Cortex of kidney (tissue), 1 donor: ENCODE measurements at places on chromosomes 4 and X.

DNA sequence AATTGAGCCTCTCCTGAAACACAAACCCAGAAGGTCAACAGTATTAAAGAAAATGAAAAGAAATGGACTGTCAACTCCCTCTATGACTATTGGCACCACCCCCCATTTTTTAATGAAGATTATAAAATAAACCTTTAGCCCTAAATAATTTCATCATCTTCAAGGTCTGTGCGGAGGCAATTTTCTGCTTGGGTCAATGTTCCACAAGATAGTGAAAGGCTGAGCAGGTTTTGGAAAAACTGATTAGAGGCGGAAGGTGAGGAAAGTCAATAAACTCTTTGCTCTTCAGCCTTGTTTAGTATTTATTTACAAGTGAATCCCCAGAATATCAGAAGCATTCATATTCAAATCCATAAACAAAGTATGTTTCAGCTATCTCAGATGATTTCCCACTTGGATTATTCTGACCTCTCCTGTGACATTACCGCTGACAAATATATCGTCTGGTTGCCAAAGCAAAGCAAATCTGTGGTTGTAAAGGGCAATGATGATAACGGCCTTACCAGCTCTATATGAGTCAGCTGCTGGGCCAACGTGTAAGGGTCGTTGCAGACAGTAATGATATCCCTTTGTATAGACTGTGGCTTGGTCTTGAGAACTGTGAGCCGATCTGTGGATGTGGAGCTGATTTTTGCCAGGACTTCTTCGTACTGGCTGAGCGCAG is 24.0 kb downstream of the RASGEF1B start:
- DNase-seq: no peak

- no peak for DNase-seq
Measured at GRCh38 chr4:107255596-107255995, 219.5 kb upstream of the DKK2 start.

- no peak for DNase-seq
Measured at GRCh38 chr4:70849291-70849690, 9.6 kb upstream of the GRSF1 start.

DNA sequence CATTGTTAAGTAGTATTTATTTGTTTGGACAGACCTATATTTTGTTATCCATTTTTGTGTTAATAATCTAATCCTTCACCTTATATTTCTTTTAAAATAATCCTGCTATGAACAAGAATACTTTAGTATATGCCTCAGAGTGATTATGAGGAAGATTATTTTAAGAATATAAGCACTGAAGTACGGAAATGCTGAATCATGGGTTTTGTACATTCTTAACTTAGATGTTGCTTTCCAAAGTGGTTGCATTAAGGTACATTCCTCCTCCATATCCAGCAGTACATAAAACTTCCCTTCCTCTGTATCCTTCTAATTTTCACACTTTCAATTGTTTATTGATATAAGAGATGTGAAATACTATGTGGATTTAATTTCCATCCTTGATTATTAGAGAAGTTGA is 491.4 kb upstream of the GRID2 start:
- no peak for DNase-seq

DNA sequence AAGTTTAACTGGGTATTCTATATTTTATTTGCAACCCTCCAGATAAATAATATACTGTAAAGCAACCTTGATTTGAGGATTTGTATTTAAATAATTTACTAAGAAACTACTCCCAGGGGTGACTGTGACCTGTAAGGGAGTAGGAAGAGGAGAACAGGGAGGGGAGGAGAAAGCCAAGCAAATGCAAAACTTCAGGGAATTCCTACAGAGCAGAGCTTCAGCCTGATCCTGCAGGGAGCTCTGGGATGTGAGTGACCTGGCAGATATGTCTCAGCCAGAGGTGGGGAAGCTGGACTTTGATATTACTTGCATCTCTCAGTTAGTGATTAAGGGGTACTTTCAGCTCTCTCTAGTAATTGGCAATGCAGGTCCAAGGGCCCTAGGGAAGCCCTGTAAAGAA is 302.0 kb downstream of the FRMPD4 start:
- DNase-seq: no peak

DNA sequence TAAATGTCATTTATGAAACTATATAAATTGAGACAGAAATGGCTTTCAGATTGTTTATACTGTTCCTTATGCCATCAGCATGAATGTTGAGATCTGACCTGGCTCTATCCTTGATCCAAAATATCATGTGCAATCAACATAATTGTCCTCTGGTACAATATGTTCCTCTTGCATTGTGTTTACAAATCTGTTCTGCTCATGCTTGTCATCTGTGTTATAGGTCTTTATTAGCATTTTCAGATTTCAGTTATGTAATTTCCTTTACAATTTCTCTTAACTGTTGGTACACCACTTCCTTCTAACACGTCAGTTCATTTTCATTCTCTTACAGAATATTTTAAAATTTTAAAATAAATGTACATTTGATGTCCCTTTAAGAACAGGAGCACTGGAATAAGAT is 1.6 kb downstream of the HPGD start:
- no peak for DNase-seq

DNA sequence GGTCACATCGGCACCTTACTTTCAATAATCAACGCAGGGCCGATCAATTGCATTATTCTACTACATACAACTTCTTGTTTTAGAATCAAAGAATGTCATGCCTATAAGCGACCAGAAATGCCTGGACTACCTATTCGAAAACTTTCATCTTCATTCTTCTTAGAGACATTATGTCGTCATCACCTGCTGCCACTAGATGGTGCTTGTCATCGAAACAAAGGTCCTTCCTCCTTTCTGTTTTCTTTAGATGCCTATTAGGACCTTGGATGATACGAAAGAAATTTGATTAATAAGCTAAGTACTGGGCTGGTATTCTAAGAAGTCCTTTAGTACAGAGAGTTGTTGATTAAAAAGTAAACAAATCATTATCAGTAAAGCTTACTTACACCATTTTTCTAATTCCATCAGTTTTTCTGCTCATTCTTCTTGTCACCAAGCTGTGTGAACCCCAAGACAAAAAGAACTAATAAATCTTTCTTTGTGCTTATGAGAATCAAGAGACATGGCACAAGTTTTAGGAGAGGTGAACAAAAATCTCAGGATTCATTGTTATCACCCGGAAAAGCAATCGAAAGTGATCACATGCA is 154.5 kb upstream of the SLC4A4 start:
- DNase-seq: no peak

DNA sequence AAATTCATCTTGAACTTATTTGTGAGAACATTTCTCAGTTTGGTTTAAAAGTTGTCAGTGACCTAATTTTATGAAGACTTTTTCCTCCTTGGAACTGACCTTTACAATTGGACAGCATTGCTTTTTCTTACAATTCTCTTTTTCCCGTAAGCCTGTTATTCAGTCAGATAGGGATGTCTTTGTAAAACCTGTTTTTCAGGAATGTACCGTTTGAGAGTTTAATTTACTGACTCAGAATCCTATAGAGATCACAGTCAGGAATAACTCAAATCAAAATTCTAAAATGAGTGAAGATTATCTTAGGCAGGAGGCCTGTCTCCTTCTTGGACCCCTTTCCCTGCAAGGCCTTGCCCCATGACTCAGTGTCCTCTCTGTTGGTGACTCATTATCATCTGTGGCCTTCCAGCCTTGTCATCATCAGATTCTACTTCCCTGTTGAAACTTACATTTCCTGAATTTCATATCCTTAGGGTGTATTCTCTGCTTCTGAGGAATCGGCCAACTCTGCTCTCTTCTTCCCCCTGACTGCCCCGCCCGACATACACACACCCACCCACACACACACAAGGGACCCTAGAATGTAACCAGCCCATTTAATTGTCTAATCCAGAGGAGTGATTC is 99.8 kb downstream of the ARHGAP10 start:
- DNase-seq: no peak

DNA sequence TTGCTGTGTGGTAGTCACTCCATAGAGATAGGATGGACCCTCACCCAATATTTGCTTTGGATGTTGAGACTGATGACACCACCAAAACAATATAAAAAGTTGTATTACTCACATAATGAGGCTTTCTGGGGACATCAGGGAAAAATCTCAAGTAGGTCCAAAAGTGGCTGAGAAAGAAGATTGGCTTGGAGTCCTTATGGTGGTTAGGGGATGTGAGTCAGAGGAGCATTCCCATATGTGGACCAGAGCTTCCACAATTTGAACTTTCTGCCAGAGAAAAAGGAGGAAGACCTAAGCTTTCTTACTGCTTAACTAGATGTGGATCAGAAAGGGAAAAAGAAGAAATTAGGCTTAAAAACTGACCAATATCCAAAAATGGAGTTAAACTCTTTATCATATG is 460.5 kb downstream of the SH3BGRL start:
- no peak for DNase-seq

DNA sequence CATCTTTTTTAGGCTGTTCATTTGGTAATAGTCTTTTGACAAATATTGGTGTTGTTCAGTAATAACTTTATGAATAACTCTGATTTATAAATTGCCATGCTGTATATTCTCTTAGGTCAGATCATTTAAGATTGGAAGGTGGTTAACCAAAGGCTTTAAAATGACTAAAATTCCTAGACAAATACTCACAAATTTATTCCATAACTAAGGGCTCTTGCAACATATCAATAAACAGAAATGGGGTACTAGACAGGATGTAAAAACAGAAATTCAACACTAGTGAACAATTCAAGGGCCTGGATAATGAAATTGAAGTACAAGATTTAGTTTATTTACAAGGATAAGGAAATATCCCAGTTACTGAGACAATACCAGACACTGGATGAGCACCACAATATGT is 328.6 kb downstream of the PCDH19 start:
- no peak for DNase-seq

DNA sequence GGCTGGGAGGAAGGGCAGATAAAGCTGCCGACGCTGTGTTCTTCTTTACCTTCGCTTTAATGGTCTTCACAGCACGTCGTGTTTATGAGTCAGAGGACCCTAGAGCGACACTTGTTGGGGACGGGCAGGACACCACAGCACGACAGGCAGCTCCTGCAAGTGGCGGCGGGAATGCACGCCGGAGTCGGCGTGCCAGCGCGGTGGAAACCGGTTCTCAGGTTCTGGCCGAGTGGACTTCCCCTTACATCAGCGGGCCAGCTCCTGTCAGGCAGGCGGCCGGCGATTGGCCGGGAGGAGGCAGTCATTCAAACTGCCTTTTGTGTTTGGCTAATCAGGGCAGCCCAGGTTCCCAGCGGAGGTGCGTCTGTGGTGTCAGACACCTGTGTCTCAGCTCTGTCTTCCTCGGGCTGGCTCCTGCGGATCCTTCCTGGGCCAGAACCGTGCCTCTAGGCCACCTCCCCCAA is 150.9 kb downstream of the SHROOM3 start:
- peak; percentile 36 for DNase-seq

DNA sequence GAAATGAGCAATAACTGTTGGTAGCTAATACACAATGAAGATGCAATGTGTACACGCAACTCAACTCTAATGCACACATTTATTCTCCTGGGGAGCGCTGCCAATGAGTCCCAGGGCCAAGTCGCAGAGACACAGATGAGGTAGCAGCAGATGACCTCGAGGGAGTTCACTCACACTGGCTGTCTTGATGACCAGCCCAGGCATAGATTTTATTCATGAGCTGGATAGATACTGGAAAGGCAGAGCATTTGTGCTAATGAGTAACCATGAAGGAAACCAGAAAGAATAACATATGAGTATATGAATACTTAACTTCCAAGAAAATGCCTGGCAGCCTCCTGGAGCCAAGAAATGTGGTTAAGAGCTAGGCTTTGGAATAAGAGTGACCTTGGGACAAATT is 42.3 kb downstream of the RASL11B start:
- no peak for DNase-seq

DNA sequence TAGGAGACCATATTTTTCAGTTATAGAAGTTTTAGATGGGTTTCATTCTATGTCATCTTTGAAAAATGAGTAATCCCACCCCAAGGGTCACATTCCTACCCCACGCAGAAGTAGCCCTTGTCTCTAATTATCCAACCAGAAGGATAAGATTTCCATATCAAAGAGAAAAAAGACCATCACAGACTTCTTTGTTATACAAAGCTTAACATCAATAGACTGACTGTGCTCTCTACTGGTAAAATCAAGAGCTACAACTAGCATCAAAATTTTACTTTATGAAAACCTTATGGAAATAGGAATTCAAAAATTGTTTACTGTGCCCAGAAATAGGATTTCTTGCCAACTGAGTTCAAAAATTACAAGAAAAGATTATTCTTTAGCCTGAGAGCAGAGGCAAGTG is 24.9 kb downstream of the TNMD start:
- no peak for DNase-seq

DNA sequence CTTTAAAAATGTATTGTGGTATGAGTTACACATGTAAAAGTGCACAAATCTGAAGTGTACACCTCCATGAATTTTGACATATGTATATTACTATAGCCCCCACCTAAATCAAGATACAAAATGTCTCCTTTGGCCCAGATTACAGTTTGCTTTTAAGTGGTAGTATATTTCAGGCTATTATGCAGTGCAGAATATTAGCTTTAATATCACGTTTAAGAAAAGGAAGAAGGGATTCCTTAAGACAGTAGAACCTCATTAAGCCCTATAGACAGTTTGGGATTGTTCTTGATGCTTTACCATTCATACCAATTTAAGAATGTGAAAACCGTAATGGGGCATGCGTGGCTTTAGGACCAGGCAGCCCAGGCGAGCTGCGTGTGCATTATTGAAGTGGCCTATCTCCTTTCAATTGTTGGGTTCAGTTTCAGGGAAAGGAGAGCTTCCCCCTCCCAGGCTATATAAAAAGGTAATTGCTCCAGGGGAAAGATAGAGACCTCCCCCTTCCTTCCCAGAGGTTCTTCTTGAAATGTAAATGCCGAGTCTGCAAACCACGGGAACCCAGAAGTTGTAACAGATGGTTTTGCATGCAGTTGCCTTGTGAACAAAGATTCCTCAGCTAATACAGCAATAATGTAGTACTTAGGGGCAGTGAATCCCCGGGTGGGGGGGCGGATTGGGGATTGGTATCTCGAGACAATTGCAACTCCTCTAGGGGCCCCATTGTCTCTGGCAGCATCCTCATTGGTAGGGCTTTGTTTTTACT is 106.1 kb downstream of the UCHL1 start:
- no peak for DNase-seq

GRCh38 chr4:30537456-30537855 is 182.7 kb upstream of the PCDH7 start:
- DNase-seq: no peak

GRCh38 chr4:7236847-7237246 is 44.5 kb downstream of the SORCS2 start:
- DNase-seq: no peak
